ENCODE measurements at places on chromosomes 1 and 21. TPM values are rescaled to one million over a fixed set of nuclear protein-coding genes. Genes with fewer than 3 reads are reported as not detected.

Gene GBP6
- 0.13 TPM for total RNA-seq

Gene IL20
- not detected for total RNA-seq

DNA sequence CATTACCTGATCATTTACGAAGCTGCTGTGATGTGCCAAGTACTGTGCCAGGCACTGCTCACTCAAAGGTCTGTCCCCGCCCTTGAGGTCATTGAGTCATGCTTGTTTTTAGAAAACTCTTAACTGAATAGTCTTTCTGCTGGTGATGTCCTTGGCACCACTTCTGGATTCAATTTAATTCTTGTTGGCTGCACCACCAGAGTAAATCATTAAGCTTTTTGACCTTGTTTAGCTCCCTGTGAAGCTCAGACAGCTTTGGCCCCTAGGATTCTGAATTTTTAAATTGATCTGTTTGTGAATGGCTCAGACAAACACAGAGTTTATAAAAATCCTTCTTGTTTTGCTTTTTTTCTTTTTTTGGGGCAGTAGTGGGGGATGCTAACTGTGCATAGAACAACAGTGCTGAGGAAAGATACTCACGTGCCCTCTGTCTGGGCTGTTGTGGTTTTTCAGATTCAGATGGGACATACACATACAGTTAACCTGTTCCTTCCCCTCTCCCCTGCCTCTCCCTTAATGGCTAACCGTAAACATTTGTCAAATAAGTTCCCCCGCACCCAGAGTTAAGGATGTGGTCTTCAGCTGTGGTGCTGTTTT is 67.6 kb downstream of the MTR start:
- DNase-seq: no peak

DNA sequence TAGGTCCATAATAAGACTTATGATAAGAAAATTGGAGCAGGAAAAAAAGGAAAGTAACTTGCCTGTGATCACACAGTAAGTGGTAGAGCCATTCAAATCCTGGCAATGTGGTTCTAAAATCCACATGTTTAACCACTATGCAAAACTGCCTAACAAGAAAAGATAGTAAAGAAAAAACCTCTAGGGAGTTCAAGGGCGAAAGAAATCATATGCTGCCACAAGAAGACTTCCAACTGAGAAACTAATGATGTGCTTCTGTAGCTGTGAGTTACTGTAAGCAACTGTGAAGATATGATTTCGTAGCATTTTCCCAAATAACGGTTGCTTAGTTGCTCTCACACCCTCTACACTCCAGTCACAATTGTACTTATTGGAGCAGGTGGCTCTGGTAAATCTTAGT is 20.9 kb upstream of the LYPLAL1 start:
- DNase-seq: no peak

DNA sequence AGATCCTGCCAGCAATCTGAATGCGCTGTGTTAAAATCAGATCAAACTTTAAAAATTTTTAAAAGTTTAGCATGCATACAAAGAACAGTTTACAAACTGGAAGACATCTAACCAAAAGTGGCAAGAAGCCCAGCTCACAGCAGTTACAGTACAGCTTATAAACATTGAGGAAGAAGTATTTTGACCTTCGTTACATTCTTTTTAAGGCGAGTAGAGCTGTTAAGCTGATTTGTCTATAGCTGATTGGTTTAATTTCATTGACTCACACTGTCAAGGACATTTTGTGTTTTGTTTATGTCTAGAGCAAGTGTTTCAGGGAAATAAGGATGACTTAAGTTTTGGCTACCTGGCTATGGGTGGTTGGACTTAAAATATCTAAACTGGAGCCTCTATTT is 3.0 kb upstream of the PGM1 start:
- no peak for DNase-seq

Gene OR2L5
- not detected for total RNA-seq

GRCh38 chr1:160326418-160326817 is 16.6 kb downstream of the COPA start:
- no peak for DNase-seq

Gene GBP1
- total RNA-seq: 57.8 TPM

Gene TNFRSF1B
- total RNA-seq: 55.0 TPM

DNA sequence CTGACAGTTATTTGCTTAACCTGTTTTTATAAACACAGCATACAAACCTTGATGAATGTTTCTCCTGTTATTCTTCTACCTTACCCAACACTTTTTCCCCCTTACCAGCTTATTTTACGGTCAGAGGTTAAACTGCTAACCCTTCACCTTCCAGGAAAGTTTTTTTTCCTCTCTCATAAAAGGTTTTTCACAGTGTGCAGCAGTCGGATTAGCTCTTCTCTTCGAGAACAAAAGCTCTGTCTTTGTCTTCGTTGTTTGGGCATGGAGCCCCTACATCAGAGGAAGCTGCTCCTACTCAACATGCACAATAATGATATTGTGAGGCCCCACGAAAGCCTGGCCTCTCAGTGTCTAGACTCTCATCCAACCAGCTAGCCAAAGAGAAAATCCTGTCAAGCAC is 42.0 kb downstream of the DENND1B start:
- no peak for DNase-seq

GRCh38 chr1:203512848-203513584 is 19.1 kb downstream of the OPTC start:
- no peak for DNase-seq

- no peak for DNase-seq
Observed at GRCh38 chr21:17900990-17901385, 81.8 kb upstream of the C21orf91 start.

Gene RPS6KC1
- 11.5 TPM for total RNA-seq

DNA sequence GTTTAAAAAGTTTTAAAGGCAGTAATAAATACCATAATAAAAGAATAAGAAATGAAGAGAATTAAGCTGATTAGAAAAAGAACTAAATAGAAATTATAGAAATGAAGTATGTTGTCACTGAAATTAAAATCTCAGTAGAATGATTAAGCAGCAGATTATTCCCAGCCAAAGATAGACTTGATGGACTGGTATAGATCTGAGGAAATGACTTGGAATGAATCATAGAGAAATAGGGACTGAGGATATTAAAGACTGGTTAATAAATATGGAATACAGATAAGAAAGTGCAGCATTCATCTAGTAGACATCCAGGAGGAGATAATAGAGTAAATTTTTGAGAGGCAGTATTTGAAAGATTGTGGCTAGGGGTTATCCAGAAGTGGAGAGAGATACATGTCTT is 28.7 kb downstream of the MARK1 start:
- DNase-seq: no peak

Gene RNPC3
- total RNA-seq: 63.4 TPM

- DNase-seq: no peak
Observed at GRCh38 chr1:30990591-30990990, 74.9 kb downstream of the PUM1 start.

DNA sequence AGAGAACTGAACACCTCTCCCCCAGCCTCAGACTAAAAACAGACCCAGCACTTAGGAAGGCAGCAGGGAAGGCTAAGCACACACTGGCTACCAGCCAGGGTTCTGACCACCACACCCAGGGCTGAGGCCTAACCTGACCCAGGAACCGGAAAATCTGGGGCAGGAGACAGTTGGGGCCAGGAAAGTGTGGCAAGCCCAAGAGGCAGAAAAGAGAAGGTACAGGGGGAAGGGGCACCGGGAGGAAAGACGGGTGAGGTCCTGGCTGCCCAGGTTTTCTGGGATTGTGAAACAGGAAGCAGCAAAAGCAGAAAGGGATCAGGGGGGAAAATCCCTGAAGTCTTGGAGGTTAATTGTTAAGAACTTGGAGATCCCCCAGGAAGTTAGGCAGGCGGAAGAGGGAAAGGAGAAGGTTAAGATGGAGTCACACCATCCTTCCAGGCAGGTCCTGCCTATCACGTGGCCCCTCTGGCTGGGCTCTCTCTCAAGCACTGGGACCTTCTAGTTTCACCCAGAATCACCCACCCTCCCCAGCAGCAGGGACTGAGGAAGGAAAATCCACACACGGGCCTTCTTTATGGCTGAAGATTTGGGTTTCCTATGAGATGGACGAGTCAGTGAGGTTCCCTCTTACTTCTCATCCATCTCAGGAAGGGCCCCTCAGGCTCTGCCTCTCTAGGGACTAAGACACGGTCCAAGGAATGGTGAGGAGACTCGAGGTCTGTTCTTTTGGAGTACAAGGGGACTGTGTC is 2.6 kb downstream of the HDGF start:
- no peak for DNase-seq

DNA sequence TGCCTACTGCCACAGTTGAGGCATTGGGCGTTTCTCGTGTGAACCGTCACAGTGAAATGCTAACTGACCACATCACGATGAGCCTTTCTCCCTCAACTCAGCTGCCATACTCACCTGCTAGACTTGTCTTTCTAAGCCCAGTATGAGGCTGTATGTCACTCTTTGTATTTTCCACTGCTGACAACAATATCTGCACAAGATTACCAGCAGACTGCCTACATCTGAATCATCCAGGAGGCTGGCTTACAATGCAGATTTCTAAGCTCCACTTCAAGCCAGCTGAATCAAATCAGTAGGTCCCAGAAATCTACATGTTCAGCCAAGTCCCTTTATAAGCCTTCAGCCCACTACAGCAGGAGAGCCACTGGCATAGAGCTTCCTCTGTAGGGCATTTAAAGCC is 355.0 kb upstream of the DUSP10 start:
- DNase-seq: no peak

Gene ITLN2
- not detected for total RNA-seq

DNA sequence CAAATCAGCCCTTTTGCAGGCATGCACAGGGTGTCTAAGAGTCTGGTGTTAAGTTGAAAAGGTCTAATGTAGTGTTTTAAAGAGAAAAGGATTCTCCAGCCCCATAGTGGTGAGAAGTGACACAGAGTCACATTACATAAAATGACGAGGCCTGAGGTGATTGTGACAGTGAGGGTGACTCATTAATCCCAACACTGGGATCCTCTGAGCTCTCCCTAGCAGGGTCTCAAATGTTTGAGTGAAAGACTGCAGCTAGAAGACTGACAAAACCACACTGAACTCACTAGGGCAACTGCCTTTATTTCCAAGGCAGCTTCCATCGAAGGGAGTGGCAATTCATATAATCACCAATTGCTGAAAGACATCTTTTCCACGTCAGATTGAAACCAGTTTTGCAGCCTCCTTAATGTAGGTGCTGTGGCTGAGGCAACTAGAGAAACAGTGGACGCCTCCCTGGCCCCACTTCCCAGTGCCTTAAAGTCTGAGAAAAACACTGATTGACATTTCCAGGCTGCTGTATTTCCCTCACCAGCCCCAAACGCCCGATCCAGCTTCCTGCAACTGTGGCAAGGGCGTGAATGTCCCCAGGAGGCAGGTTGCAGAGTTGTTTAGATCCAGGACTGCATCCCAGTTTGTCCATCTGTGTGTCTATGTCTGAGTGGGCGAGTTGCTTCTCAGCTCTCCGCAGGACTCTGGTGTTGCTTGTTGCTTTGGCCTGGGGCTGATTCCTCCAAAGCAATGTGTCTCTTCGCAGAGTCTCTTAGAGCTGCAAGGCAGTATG is 81.4 kb downstream of the RUNX1 start:
- DNase-seq: no peak

- no peak for DNase-seq
Observed at GRCh38 chr1:238895911-238896310, 490.5 kb upstream of the CHRM3 start.

DNA sequence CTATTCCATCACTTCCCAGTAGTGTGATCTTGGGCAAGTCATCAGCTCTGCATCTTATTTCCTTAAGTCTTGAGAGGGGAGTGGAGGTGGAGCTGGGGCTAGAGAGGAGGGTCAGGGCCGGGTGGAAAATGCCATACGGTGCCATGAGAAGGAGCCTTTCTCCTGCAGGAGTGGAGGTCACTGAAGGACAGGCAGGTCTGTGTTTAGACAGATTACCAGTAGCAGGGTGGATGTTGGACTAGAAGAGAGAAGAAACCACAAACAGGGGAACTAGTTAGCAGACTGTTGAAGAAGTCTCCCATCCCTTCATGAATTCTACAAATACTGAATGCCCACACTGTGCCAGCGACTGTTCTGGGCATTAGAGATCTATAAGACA is 13.9 kb upstream of the CPT2 start:
- no peak for DNase-seq

GRCh38 chr1:183285746-183286145 is 99.7 kb downstream of the LAMC2 start:
- DNase-seq: no peak

Gene OVAAL
- total RNA-seq: not detected
